Amniotic epithelial cell (primary cell): ENCODE measurements at places on chromosomes 16 and 17.

DNA sequence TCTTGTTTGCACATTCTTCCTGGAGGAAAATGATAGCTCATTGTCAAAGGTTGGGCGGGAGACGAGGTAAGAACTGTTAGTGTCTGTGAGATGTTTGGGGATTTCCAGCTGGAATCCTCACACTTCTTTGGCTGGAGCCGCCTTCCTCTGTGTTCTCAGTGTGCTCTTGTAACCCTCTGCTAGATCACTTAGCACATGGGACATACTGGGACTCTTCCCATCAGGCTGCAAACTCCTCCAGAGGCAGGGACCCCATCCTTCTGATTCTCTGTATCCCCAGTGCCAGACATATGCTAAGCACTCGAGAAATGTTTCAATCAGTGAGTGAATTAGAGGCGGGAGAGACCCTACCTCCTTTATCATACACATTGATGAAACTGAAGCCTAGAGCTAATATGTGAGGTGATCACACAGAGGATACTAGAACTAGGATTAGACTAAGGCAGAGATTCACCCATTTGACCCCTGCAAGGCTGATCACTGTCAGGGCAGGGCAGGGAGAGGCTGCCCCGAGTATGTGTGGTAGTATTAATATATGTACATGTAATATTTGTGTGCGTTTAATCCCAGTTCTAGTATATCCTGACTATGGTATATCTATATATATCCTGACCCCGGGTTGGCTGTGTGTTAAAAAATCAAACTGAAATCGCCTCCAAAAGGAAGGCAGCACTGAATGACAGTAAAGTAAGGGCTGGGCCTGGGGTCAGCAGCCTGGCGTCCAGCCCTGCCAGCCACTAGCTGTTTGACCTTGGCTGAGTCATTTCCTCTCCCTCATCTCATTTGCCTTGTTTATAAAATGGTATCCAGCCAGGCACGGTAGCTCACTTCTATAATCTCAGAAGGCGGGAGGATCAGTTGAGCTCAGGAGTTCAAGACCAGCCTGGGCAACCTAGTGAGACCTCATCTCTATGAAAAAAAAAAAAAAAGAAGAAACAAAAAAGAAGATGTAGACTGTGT is 75.5 kb upstream of the TBX2 start:
- peak; percentile 52 for DNase-seq

DNA sequence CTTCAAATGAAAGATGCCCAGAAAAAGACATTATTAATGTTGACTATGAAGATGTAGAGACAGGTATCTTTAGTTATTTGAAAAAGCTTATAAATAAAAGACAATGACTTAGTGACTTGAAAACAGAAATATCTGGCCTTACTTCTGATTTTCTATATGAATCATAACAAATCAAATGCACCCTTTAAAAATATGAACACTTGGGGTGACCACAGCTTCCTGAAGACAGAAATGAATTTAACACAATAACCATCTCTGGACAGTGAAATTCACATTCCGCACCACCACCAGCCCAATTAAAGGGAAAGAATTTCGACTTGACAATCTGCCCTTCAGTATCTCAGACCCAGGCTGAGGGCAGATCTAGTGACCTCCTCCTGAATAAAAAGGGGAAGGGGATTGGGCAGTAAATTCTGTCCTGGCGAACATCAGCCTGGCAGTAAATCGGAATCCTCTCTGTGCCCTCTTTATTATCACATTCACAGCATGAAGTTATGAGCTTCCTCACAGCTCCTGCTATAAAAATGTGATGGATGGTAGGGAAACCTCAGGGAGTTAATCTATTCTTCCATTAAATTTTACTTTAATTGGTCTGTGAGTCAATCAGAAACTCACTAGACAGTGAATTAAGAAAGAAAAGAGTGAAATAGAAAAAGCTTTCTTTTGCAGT is 131.5 kb downstream of the SNX11 start:
- no peak for DNase-seq

GRCh38 chr17:12391468-12391867 is 274.2 kb upstream of the MYOCD start:
- DNase-seq, result no peak

DNA sequence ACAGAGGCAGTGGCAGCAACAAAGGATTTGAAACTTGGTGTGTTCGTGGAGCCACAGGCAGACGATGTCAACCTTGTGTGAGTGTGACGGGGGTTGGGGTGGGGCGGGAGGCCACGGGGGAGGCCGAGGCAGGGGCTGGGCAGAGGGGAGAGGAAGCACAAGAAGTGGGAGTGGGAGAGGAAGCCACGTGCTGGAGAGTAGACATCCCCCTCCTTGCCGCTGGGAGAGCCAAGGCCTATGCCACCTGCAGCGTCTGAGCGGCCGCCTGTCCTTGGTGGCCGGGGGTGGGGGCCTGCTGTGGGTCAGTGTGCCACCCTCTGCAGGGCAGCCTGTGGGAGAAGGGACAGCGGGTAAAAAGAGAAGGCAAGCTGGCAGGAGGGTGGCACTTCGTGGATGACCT is 25.5 kb downstream of the STH start:
- DNase-seq, result no peak

DNA sequence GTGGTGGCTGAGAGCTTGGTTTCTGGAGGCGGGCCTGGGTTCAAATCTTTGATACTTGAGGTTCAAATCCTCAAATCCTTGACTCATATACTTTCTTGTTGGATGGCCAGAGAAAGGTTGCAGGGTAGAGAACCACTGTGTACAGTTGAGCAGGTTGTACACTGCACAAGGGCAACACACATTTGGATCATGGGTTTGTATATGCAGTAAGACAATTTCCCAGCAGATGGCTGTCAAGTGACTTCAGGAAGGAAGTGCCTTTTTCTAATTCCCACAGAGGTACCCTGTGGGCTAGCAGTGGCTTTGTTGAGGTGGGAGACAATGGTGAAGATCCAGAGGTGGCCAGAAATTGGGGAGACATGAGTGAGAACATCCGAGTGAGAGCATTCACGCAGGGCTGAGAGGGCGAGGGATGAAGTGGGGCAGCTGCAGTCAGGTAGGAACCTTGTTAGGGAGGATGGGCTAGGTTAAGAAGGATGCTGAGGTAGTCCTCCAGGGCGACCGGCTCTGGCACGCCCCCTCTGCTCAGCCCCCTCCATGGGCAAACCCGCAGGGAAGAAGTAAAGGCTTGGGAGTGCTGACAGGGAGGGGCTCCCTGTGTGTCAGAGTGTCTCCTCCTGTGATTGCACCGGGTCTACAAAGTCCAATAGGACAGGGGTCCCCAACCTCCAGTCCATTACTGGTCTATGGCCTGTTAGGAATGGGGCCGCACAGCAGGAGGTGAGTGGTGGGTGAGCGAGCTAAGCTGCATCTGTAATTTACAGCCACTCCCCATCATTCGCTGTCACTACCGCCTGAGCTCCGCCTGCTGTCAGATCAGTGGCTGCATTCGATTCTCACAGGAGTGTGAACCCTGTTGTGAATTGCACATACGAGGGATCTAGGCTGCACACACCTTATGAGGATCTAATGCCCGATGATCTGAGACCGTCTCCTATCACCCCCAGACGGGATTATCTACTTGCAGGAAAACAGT is 2.7 kb downstream of the C16orf89 start:
- DNase-seq, result no peak

GRCh38 chr17:15972497-15972951 is 27.0 kb downstream of the ZSWIM7 start:
- no peak for DNase-seq

- peak; percentile 27 for DNase-seq
Measured at GRCh38 chr16:70304892-70305448, 6.0 kb downstream of the DDX19B start.
